ENCODE measurements at places on chromosomes 3 and 15.
A peak's percentile ranks its signal among the peaks of the same experiment; 100 is the strongest.

GRCh38 chr15:68278595-68279405 lies 1.3 kb downstream of the FEM1B start:
- DNase-seq, result no peak

DNA sequence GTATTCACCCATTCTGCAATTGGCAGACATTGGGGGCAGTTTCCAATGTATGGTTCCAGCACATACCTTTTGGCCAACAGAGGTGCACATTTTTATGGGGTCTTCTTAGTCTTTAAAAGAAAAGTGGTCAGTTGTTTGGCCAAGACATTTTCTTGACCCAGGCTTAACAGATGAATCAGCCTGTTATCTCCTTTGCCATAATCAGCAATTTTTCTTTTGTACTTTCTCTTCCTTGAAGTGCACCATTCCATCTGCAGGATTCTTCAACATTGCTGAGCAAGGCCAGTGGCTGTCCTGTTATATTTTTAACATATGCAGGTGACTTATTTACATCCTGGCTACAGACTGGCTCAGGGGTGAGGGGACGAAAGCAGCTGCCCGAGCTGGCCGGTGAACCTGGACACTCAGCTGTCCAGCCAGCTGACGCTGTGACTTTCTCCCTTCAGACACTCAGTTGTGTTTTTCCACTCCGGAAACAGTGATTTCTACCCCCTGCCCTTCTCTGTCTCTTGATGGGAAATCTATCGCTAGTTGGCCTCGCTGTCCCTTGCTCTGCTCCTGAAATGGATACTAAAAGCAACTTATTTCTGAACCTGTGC lies 96.5 kb upstream of the TNFAIP8L3 start:
- no peak for DNase-seq

DNA sequence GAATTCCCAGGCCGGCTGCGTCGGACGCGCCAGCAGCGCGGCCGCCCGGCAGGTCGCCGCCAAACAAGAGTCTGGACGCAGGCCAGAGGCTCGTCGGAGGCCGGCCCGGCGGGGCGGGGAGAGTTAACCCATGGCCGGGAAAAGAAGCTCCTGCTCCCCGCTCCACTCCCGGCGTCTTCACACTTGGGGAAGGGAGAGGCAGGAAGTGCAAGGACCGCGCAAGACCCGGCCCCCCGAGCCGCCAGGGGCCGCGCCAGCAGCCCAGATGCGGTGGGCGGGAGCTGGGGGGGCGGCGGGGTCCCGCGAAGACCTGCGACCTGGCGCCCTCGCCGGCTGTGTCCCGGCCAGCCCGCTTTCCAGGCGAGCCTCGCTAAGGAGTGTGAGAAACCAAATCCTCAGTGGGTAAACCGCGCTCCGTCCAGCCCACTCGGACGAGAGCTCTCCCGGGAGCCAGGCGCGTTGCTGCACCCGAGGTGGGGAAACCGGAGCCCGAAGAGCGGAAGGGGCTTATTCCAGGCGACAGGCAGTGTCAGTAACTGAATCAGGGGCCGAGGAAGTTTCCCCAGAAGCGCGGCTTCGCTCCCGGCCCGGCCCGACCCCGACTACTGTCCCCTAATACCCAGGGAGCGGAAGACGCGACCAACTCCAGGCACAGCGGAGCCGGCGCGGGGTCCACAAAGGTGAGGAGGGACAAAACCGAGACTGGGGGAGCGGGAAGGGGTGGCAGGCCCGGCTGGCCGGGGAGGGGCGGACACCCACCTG lies 721 bp downstream of the ADAMTS7 start:
- no peak for DNase-seq

GRCh38 chr3:96959474-96959873 lies 145.1 kb downstream of the EPHA6 start:
- no peak for DNase-seq

DNA sequence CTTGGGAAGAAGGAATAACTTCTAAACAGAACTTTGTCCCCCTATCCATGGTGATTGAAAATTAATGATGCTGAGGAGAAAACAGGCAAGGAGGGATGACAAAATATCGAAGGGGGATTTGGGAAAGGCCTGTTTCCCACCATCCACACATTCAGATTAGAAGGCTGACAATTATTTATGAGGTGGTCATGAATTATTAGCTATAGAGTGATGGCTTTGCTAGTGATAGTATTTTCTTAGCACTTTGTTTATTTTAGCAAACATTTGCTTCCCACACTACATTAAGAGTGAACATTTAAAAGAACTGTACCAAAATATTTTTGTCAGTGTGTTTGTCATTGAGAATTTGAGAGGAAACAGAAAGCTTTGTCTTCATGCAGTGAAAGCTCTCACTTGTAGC lies 172.6 kb upstream of the PDZRN3 start:
- DNase-seq, result no peak

GRCh38 chr15:81224232-81224631 lies 27.6 kb downstream of the IL16 start:
- DNase-seq, result no peak

- no peak for DNase-seq
These were observed 7.3 kb downstream of the B3GNT5 start for GRCh38 chr3:183260167-183260904.

DNA sequence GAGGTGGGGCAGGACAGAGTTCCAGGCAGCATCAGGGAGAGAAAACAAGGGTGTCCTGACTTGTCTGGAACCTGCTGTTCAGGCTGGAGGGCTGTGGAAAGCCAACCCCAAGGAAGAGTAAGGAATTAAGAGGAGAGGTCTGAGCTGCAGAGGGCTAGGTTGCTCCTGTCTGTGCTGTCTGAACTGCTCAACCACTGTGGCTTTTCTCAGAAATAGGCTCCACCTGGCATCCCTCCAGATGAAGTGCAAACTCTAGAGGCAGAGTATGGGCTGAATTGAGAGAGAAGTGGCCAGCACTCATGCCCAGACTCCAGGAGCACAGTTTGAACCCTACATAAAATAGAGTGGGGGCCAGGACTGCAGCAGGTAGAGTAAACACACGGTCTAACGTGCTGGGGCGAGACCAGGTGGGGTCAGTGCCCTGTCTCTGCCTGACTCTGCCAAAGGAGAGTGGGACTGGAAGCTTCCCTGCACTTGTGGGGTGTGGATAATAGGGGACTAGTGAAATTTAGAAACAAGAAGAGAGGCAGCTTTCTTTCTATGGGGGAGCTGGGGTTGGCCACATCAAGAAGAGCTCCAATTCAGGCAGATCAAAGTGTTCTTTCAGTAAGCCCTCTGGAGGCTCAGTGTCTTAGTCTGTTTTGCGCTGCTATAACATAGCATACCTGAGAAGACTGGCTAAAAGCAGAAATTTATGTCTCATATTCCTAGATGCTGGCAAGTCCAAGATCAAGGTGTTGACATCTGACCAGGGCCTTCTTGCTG lies 28.0 kb upstream of the MNS1 start:
- no peak for DNase-seq

DNA sequence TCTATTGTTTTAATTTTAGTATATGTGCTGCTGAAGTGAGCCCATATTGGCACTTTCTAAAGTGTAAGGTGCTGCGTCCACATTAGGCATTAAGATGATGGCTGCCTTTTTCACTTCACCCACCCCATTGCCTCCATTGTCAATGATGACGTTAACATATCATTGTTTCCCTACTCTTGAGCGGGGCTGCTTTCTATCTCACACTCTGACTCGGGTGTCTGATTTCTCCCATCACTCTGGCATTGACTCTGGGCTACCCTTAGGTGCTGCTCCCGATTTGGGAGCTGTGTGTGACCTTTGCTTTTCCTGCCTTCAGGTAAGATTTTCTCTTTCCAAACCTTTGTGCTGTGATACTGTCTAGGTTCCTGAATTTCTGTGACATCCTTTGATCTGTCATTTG lies 28.8 kb downstream of the CGNL1 start:
- DNase-seq, result no peak

DNA sequence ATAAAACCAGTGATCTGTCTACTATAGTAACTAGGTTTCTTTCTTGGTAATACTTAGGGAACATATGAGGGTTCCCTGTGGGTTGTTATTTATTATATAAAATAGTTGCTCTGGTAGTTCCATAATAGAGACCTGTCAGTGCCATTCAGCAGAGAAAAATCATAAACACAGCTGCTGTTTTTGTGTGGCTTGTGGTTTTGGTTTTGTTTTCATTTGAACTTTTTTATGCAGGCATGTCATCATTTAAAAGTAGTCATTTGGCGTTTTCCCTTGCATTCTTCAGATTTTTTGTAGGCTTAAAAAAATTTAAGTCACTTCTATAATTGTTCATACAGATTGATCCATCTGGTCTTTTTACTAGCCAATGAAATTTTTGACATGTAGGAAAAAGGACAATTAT lies 47.9 kb downstream of the PIK3CA start:
- DNase-seq, result peak; percentile 38

GRCh38 chr3:99817047-99817436 lies 620 bp upstream of the CMSS1 start:
- DNase-seq, result no peak

GRCh38 chr3:37824090-37824953 lies 37.4 kb upstream of the CTDSPL start:
- DNase-seq, result no peak

DNA sequence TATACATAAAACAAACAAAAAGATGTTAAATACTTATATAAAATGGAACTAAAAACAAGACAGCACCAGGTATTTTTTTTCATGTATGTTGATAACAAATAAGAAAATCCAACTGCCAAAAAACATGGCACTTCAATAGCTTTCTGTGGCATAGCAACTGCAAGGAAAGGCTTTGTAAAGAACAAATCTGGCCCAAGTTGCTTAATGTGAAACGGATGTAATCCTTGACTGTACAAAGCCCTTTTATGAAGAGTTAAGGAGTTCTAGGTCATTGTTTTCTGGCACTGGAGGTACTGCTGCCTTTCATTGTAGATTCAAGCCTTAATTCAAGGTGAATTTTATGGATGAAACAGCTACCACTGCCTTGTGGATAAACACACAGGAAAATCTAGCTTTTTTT lies 68.8 kb upstream of the SLC12A8 start:
- no peak for DNase-seq

DNA sequence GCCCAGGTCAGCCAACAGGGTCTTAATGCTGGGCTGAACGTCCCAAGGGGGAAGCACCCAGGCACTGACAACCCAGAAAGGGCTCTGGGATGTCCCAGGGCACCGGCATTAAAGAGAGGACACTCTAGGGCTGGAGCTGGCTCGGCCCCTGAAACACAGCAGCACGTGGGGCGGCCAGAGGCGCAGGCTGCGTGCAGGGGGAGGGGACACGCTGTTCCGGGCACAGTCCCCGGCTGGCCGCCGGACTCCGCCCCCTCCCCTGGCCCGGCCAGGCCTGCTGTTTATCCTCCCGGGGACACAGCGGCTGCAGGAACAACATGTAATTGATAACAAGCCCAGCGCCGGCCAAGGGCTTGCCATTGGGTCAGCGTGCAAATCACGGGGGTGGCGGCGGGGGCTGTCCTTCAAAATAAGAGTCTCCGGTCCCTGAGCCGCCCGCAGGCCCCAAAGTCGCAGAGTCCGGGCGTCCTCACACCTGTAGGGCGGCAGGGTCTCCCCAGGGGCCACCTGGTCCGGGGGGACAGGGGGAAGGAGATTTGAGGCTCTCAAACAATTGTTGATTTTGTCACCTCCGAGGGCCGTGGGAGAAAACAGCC lies 1.3 kb downstream of the KLF15 start:
- no peak for DNase-seq

DNA sequence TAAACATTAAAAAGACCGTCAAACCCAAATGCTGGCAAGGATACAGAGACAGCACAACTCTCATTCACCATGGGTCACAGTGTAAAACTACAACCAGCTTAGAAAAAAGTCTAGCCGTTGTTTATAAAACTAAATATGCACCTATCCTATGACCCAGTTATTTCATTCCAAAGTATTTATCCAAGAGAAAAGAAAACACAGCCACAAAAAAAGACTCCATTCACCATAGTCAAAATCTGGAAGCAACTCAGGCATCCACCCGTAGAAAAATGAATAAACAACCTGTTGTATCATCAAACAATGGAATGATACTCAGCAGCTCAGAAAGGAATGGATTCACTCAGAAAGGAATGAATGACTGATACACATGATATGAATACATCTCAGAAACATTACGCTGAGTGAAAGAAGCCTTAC lies 28.6 kb downstream of the PLD1 start:
- no peak for DNase-seq

- no peak for DNase-seq
These were observed 200.2 kb downstream of the RPLP1 start for GRCh38 chr15:69652751-69653305.

DNA sequence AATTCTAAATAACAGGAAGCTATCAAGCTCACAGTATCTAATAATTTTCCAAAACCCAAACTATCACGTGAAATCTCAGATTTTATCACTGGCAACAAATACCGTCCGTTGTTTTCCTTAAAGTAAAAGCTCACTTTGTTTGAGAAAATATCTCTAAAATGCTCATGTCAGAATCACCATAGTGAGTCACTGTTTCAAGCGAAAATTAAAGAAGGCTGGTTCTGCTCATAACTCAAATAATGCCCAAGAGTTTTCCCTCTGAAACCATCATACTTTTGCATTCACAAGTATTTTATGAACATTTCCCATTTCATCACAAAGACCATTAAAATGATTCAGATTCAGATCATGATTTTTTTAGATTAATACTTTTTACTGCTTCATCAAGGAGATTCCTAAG lies 50.6 kb downstream of the TBL1XR1 start:
- DNase-seq, result peak; percentile 22

DNA sequence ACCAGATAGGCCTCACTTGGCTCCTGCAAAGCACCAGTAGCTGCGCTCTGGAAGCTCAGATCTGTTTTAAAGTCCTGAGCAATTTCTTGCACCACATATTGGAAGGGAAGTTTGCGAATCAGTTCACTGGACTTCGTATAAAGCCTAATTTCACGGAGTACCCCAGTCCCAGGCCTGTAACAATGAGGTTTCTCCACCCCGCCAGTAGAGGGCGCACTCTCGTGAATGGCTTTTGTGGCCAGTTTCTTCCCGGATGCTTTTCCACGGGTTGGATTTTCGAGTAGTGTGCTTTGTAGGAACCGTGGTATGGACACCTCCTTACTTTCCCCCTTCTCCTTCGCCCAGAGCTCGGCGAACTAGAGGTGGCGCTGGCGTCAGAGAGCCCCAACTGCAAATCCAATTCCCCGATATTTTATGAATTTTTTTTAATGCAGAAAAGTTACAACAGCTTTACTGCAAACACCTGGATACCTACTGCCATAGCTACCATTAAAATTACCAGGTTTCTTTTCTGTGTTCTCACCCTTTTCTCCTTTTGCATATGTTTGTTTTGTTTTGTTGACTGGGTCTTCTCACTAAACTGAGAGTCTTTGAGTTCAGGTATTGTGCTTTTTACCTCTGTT lies 13.3 kb downstream of the RARB start:
- DNase-seq, result no peak

Measured in CD4-positive, alpha-beta T cell treated with Interleukin-6 at 100 ng/mL for 8 hours (primary cell).